ENCODE measurements at places on chromosomes 1 and 21.

GRCh38 chr1:17606826-17607440 lies 67.4 kb downstream of the ARHGEF10L start:
- DNase-seq, result no peak

DNA sequence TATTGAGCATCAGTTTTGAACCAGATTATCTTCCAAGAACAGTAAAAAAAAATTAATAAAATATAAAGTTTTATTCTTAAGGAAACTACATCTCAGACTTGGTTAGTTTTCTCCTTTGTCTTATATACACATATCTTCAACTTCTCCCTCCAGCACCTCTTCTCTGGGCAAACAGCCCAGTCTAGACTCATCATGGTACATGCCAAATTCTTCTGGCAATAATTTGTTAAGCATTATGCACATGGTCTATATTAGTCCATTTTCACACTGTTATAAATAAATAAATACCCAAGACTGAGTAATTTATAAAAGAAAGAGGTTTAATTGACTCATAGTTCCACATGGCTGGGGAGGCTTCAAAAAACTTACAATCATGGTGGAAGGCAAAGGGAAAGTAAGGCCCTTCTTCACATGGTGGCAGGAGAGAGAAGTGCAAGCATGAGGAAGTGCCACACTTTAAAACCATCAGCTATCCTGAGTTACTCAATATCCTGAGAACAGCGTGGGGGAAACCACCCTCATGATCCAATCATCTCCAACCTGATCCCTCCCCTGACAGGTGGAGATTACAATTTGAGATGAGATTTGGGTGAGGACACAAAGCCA lies 108.7 kb upstream of the RNPC3 start:
- no peak for DNase-seq

DNA sequence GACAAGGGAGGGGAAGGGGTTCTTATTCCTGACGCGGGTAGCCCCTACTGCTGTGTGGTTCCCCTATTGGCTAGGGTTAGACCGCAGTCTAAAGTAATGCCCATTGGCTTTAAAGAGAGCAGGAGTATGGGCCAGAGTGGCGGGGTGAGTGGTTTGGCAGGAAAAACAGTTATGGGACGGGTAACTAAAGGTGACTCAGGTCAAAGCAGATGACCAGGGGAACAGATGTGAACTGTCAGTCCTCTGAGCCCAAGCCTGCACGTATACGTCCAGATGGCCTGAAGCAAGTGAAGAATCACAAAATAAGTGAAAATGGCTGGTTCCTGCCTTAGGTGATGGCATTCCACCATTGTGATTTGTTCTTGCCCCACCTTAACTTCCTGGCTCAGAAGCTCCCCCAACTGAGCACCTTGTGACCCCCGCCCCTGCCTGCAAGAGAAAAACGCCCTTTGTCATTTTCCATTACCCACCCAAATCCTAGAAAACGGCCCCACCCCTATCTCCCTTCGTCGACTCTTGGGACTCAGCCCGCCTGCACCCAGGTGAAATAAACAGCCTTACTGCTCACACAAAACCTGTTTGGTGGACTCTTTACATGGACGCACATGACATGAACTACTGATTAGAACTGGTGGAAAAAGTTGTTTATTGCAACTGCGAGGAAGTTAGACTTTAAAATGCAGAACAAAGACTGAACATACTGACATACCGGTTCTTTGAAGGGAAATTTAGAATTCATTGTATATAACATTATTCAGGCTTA lies 758 bp upstream of the ATAD3B start:
- DNase-seq, result no peak

GRCh38 chr1:180185971-180186645 lies 31.4 kb downstream of the QSOX1 start:
- no peak for DNase-seq

- no peak for DNase-seq
Observed at GRCh38 chr1:245153552-245154428, 995 bp upstream of the KIF26B start.

- DNase-seq, result no peak
Observed at GRCh38 chr1:93845538-93846205, 33.3 kb downstream of the DNTTIP2 start.

GRCh38 chr1:53586765-53587164 lies 127.6 kb downstream of the DMRTB1 start:
- DNase-seq, result no peak

DNA sequence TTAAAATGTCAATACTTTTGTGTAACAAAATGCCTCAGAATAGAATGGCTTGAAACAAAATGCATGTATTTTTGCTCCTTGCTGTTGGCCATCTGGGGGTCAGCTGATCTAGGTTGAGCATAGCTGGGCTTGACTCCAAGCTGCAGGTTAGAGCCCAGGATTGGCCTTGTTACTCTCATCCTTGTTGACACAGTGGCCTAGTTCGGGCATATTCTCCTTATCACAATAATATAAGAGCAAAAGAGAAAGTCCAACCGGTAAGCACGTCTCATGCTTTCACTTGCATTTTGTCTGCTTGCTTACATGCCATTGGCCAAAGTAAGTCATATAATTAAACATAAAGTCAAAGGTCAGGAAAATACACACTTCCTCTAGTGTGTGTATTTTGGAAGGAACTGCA lies 456.2 kb downstream of the KCNT2 start:
- DNase-seq, result no peak

DNA sequence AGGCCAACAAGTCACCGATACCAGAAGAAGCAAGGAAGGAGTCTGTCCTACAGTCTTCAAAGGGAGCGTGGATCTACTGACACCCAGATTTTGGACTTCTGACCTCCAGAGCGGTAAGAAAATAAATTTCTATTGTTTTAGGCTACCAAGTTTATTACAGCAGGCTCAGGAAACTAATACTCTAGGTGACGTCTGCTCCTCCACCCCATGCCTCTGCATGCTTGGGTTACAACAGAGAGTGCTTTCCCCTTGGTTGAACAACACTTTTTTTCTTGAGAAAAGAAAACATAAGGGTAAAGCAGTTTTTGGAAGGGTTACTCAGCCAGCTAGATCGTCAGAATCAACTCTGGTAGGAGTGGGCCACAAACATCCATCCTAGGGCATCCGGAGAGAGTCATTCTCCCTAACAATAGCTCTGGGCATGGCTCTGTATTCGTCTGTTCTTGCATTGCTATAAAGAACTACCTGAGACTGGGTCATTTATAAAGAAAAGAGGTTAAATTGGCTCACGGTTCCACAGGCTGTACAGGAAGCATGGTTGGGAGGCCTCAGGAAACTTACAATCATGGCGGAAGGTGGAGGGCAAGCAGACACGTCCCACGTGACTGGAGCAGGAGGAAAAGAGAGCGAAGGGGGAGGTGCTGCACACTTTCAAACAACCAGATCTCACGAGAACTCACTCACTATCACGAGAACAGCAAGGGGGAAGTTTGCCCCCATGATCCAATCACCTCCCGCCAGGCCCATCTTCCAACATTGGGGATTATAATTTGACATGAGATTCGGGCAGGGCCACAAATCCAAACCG lies 22.2 kb upstream of the DNAJC11 start:
- DNase-seq, result no peak

DNA sequence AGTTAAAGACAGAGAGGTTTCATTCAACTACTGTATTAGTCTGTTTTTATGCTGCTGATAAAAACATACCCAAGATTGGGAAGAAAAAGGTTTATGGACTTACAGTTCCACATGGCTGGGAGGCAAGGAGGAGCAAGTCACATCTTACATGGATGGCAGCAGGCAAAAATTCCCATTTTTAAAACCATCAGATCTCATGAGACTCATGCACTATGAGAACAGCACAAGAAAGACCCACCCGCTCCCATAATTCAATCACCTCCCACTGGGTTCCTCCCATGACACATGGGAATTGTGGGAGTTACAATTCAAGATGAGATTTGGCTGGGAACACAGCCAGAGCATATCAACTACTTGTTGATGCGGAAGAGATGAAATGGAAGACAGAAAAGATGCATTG lies 9.2 kb downstream of the GPR161 start:
- DNase-seq, result no peak

Measured in T-helper 17 cell (primary cell).